ENCODE measurements at places on chromosomes 4 and X.

- DNase-seq: no peak
These were observed 15.4 kb downstream of the MAD2L1 start for GRCh38 chr4:120051253-120051652.

GRCh38 chrX:23788946-23789345, 6.0 kb downstream of the SAT1 start:
- DNase-seq: no peak

DNA sequence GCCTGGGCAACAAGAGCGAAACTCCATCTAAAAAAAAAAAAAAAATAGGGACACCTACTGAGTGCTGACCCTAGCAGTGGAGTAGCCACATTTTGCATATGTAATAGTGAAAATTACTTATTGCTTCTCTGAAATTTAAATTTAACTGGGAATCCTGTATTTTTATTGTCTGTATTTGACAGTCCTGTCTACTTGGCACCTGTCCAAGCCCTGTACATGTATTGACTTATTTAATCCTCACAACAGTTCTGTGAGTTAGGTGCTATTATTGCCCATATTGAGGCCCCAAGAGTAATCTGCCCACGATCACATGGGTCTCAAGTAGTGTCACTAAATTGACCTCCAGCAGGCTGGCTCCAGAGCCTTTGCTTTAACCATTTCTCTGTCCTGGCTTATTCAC, 81.6 kb downstream of the WDR19 start:
- DNase-seq: no peak

DNA sequence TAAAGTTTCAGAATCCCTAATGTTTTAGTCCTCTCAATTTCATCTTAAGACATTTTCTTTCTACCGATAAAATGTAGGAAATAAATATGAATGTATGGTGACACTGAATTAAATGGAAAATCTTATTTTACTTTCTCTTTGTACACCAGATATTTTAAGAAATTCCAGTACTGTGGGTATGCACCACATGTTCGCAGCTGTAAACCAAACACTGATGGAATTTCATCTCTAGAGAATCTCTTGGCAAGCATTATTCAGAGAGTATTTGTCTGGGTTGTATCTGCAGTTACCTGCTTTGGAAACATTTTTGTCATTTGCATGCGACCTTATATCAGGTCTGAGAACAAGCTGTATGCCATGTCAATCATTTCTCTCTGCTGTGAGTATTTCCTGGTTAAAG, 26.9 kb downstream of the C4orf46 start:
- no peak for DNase-seq

DNA sequence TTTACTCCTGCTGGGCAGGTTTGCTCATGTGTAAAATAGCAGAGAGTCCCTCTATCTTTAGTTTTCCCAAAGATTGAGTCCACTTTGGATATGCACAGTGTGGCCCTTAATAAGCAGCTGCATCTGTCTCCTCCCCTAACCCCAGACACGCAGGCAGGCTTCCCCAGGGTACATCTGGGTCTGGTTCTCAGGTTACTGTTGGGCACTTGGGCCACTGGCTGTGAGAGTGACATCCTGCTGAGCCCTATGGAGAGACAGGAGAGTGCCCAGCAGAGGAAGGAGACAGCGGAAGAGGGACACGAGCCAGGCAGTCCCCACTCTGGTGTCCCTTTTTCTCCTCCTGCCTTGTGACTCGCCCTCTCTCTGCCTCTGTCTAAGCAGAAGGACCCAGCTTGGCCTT, 16.0 kb downstream of the XK start:
- no peak for DNase-seq

DNA sequence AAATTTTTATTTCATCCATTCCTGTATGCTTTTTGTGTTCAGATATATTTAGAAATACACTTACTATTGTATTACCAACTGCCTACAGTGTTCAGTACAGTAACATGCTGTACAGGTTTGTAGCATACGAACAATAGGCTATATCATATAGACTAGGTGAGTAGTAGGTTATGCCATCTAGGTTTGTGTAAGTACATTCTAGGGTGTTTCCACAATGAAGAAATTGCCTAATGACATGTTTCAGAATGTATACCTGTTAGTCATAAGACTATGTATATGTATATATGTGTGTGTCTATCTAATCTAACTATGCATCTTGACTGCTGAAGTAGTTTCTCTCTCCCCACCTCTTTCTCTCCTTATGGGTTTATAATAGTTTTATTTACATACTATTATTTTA, 51.5 kb upstream of the BTC start:
- no peak for DNase-seq

- DNase-seq: no peak
These were observed 86.3 kb downstream of the HPGD start for GRCh38 chr4:174435974-174436373.

DNA sequence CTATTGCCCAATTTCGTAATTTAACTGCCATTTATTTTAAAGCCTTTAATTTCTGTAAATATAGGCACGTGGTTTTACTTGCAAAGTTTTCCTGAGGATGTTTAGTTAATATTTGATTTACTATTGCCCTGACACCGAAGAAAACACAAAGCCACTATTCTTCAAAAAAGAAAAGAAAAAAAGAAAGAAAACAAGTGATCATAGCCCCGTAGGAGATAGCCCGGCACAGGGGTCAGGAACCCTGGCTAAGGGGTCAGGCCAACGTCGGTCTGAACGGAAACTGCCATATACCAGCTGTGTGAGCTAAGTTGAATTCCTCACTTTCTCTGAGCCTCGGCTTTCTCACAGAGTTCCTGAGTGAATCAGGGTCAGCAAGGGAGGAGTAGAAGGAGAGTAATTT, 17.7 kb upstream of the LAMP2 start:
- DNase-seq: no peak
